ENCODE measurements at places on chromosomes 5 and 9. TPM values are rescaled to one million over a fixed set of nuclear protein-coding genes. Genes with fewer than 3 reads are reported as not detected.

DNA sequence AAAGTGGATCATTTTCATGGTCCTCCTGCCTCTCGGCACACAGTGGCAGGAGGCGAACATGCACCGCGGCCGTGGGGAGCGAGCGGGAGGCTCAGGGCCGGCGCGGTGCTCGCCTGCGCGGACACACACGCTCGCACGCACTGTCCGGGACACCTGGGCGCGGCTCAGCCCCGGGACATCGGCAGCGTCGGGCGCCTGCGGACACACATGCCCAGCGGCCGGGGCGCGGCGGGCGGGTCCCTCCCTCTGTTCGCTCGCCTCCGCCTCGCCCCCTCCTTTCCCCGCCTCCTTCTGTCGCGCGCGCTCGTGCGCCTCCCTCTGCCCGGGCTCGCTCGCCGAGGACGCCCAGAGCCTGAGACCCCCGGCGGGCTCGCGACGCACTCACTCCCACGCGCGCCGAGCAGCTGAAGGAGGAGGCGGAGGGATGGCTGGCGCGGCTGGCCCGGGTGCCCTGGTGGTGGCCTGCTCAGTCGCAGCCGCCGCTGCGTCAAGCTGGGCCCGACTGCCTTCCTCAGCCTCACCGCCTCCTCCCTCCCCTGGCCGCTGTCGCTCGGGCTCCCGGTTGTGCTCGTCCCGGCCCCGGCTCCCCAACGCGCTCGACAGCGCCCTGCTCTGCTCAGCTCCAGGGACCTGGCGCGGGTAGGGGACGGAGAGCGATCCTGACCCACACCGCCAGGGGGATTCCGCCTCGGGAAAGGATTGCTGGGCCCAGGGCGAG is at the start of gene FRMD3:
Gene FRMD3 (minus strand): TSS at position 230 of the 718 bp plus-strand sequence. CDS start 170 bp downstream, at position 60.
- peak; percentile 54 for DNase-seq
- H3K27me3 ChIP-seq, result peaks cover 28% of the 10 kb centered on the region
- H3K4me1 ChIP-seq, result peaks cover 5% of the 10 kb centered on the region
- no peak within 1 kb of the TSS for H3K27ac ChIP-seq
- peaks cover 1% of the 10 kb centered on the region for H3K36me3 ChIP-seq

DNA sequence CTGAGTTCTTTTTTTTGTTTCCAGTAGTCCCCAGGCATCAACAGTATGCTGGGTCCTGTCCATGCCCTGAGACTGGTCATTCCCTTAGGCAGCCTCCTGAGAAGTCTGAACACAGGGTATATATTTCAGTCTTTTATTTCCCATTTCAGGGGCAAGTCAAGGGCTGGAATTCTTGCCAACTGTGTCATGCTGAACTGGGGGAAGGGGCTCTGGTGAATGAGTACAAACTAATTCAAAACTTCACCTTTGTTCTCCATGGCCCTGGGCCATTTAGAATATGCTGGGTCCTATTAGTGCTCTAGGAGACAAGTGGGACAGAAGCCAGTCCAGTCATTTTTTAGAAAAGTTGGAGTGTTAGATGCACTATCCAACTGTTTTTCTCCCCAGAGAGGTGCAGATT is 170.3 kb downstream of the TMC1 start:
- peaks cover 7% of the 10 kb centered on the region for H3K27me3 ChIP-seq
- no peaks in the 10 kb centered on the region for H3K4me1 ChIP-seq
- H3K27ac ChIP-seq, result no peak overlapping the region
- H3K36me3 ChIP-seq, result no peaks in the 10 kb centered on the region
- DNase-seq, result no peak
- H3K4me3 ChIP-seq, result no peak overlapping the region

DNA sequence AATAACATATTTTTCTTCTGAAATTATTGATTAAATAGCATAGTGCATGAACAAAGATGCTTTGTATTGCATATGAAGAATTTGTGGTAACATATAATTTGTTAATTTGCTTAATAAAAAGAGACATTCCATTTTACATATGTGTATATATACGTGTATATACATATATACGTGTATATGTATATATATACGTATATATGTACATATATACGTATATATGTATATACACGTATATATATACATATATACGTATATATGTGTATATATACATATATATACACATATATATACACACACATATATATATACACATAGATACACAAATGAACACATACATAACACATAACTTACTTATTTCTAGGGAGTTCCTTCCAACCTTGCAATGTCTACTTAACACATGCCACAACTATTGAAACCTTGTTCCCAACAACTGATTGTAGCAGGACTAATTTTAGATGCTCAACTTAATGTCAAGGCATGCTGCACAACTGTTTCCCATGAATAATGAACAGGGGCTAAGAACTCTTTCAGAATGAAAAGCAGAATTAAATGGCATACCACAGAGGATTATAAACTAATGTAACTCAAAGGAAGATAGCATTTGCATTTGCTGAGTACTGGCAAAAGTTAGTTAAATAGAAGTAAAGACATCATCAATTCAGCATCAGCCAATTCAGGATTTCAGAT is 17.4 kb downstream of the KIF24 start:
- no peak overlapping the region for H3K4me3 ChIP-seq
- H3K27me3 ChIP-seq, result no peaks in the 10 kb centered on the region
- H3K36me3 ChIP-seq, result no peaks in the 10 kb centered on the region
- DNase-seq, result no peak
- no peaks in the 10 kb centered on the region for H3K4me1 ChIP-seq

GRCh38 chr5:158519433-158520021 is 580.2 kb downstream of the EBF1 start:
- H3K36me3 ChIP-seq, result no peaks in the 10 kb centered on the region
- DNase-seq, result no peak
- no peaks in the 10 kb centered on the region for H3K27me3 ChIP-seq
- H3K4me1 ChIP-seq, result peaks cover 9% of the 10 kb centered on the region
- no peak overlapping the region for H3K4me3 ChIP-seq

GRCh38 chr5:129746876-129747275 is 1.0 kb upstream of the MINAR2 start:
- DNase-seq, result no peak
- H3K4me3 ChIP-seq, result no peak overlapping the region
- H3K36me3 ChIP-seq, result no peaks in the 10 kb centered on the region
- no peak overlapping the region for H3K27ac ChIP-seq
- no peaks in the 10 kb centered on the region for H3K4me1 ChIP-seq

DNA sequence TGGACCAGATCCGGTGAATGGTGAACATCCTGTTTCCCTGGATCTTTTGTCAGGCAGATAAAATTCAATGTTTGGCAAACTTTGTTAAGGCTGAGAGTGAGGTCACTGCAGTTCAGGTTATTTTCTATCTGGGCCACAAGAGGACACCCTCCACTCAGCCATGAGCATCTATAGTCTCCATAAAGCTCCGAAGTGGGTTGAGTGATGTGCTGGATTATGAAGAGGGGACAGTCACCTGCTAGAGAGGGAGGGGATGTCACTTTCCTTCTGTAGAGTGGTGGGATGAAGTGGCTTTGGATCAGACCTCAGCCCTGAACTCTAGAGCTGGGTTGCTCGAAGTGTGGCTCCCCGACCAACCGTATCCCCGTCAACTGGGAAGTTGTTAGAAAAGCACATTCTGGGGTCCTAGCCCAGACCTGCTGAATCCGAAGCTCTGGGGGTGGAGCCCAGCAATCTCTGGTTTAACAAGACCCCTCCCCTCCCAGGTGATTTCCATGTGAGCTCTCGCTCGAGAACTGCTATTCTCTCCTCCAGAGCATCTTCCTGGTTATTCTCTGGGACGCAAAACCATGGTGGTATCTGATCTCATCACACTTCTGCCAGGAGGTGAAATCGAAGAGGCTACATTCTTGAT is 31.8 kb upstream of the FGF1 start:
- no peaks in the 10 kb centered on the region for H3K36me3 ChIP-seq
- no peaks in the 10 kb centered on the region for H3K27me3 ChIP-seq
- peaks cover 3% of the 10 kb centered on the region for H3K4me1 ChIP-seq
- peak; percentile 39 for DNase-seq
- H3K27ac ChIP-seq, result no peak overlapping the region

GRCh38 chr9:81237565-81238231 is 451.6 kb downstream of the TLE1 start:
- no peaks in the 10 kb centered on the region for H3K27me3 ChIP-seq
- no peak for DNase-seq
- no peaks in the 10 kb centered on the region for H3K4me1 ChIP-seq
- H3K27ac ChIP-seq, result no peak overlapping the region

DNA sequence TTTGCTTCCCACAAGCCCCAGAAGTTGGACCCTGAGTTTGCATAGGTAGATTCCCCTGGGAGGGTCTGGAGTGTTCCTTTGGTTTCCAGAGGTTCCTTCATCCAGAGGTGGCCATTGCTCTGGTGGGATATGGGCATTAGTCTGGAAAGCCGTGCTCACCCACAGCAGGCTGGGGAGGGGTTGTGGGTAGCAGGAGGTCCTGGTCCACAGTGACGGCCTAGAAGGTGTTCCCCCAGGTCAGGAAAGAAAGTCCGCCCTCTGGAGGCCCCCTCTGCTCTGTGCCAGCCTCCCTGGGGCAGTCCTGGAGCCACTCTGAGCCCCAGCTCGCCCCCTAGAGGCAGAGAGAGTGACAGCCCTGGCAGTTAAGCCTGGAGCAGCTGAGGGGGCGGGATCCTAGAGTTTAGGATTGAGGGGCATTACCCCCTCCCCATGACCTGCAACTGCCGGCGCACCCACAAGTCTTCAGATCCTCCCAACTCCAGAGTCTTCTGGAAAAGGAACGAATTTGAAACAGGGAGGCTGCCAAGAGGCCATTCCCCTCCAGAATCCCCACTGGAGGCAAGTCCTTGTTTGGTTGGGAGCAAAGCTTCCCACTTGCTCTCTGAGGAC is 36.8 kb downstream of the NDST1 start:
- H3K27ac ChIP-seq, result no peak overlapping the region
- no peaks in the 10 kb centered on the region for H3K36me3 ChIP-seq
- H3K4me1 ChIP-seq, result no peaks in the 10 kb centered on the region
- H3K27me3 ChIP-seq, result no peaks in the 10 kb centered on the region
- DNase-seq, result peak; percentile 84

DNA sequence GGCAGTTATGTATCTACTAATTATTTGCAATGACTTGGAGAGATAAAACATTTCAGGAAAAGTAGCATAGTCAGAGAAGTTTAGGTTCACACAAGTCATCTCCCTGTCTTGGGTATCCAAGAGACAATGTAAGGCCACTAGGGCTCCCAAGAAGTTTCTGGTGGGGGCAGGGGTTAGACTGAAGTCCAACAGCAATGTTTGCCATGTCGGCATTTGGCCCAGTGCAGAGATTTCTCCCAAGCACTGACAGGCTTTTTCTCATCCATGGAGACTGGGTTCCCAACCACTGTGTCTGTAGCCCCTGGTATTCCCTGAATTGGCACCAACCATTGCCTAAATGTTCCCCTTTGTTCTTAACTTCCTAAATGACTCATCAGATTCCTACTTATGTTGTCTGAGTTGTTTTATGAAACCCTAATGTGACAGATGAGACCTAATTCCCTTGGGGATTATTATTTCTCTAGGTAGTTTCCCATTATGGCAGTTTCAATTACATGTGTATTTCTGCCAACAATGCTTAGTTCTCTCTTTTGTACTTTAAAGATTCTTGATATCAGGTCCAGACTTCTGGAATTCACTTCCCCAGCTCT is 103.6 kb upstream of the EGFLAM start:
- H3K36me3 ChIP-seq, result no peaks in the 10 kb centered on the region
- no peak for DNase-seq
- no peak overlapping the region for H3K4me3 ChIP-seq

The FAM120AOS gene
- total RNA-seq, result 43.1 TPM

The CTNND2 gene
- not detected for total RNA-seq

The GFI1B gene
- not detected for total RNA-seq
